ENCODE measurements at places on chromosomes 4 and X. TPM values are rescaled to one million over a fixed set of nuclear protein-coding genes. Genes with fewer than 3 reads are reported as not detected.

GRCh38 chr4:94813221-94813620 is 55.5 kb downstream of the BMPR1B start:
- DNase-seq = no peak

TAF7L gene
- total RNA-seq = not detected

DNA sequence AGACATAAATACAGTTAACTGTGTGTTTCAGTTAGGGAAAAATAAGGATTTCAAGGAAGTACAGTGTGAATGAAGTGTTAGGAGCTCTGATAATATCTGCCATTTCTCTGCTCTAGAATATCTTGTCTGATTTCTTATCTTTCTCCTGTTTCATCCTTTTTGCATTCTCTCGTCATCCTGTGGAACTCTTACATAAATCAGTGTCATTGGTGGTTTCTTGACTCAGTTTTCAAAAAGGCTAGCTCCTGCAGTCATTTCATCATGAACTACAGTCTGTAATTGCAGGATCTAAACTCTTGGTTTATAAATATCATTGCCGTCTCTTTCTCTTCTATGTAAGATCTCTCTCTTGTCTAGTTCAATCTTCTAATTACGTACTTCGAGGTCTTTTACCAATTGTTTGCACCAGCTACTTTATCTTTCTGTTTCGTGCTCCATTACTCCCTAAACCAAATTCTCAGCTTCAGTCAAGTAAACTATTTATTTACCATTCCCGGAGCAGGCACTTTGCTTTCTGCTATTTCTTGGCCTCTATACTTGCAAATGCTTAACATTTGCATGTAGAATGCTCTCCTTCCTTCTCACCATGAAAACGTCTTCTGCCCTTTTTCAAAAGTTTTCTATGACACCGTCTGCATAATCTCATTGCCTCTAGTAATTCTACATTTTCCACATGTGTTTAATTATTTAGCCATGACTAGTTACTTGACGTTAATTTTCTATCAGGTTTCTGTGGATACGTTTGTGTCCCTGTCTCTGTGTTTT is 294.0 kb downstream of the TENM3 start:
- DNase-seq = no peak

GRCh38 chr4:150510176-150510865 is 71.6 kb upstream of the MAB21L2 start:
- DNase-seq = peak; percentile 69

- no peak for DNase-seq
Observed at GRCh38 chr4:75325318-75325979, 188.8 kb downstream of the RCHY1 start.

DNA sequence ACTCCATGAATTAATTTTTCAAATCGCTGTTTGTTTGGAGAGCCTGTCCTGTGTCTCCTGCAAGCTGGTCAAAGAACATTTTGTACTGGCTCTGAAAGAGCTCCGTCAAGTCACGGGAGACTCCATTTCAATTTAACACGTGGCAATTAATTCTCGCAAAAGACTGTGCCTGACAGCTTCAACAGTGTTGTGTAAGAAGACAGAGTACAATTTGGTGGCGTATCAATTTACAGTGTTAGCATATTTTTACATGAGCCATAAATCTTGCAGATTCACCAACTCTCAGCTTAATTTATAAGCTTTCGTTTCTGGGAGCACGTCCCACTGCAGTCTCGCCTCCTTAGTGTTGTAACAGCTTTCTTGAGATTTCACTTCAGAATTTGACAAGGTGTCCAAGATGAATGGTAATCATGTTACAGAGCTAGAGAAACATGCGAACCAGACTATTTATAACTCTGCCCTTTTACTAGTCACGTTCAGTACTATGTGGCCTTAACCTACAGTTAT is 70.8 kb downstream of the RWDD4 start:
- no peak for DNase-seq

DNA sequence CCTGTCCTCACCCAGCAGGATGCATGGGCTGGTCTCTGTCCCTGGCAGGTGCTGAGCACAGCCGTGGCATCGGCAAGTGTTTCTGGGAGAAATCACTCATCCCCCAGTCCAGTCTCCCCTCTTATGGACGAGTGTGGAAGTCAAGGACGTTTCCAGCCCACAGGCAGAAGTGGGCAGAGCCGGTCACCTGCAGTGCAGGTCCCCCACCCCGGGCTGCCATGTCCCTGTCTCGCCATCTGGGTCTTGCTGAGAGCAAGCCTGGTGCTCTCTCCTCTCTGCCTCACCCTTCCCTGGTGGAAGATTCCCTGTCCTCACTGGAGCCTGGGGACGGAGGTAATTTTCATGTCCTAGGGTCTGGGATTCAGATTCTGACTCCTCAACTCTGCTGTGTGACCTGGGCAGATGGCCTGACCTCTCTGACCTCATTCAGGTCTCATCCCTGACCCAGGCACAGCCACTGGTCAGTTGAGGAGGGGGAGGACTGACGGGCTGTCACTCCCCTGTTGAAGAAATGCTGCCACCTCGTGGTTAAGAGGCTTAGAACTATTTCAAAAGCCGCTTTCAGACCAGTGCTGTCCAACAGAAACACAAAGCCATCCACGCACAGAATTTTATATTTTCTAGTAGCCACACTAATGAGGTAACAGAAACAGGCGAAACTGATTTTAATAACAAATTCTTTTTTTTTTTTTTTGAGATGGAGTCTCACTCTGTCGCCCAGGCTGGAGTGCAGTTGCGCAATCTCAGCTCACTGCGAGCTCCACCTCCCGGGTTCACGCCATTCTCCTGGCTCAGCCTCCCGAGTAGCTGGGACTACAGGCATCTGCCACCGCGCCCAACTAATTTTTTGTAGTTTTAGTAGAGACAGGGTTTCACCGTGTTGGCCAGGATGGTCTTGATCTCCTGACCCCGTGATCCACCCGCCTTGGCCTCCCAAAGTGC is 1.8 kb downstream of the CPZ start:
- no peak for DNase-seq

DNA sequence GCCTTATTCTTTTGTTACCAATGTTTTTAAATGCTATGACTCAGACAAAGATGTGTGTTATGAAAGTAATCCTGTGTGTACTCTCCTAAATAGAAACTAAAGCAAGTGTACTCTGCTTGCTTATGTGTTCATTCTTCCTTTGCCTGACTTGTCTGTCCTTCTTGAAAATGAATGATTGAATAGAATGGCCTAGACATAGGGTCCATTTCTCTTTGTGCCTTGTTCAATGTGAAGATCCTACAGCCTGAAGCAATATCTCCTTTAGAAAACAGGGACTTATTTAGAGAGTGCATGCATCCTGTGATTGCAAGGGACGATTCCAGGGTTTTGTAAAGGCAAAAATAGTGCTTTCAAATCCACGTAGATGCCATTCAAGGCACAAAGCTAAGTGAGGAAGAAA is 343.6 kb upstream of the TACR3 start:
- DNase-seq = no peak

GRCh38 chrX:135737366-135738071 is 24.1 kb downstream of the CT45A1 start:
- DNase-seq = no peak

DNA sequence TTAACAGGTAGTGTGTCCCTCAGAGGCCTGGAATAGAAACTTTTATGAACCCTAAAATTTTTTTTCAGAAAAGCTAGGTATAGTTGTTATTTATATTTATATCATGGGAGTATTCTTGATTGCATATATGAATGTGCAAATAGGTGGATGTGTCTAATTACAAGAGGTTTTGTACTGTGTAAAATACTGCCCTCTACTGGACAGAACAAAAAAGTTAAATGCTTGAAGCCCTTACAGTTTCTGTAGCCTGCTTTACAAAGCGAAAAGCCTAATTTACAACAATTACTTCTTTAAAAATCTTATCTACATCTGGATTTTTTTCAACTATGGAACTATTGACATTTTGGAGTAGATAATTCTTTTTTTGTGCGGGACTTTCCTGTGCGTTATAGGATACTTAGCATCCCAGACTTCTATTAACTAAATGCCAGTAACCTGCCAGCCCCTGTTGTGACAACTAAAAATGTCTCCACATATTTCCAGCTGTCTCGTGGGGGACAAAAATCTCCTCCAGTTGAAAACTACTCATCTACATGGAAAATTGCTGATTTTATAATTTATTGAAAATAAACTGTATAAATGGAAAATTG is 35.1 kb downstream of the ENPEP start:
- no peak for DNase-seq

DNA sequence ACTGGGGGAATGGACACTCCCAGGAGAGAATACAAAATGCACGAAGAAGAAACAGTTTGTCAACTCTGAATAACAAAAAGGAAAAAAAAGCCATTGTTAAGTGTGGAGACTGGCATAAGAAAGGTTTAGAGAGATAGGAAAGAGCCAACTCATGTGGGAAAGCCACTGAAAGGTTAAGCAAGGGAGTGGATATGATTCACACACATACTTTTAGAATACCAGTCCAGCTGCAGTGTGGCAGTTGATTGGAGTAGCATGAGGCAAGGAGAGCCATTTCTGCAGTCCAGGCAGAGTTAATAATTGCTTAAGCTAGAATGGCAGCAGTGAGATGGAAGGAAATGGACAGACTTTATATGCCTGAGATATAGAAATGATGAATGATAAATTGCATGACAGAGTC is 36.9 kb upstream of the ADAD1 start:
- peak; percentile 42 for DNase-seq

All from foreskin keratinocyte (primary cell).